ENCODE measurements at places on chromosomes 1 and 21. TPM values are rescaled to one million over a fixed set of nuclear protein-coding genes. Genes with fewer than 3 reads are reported as not detected.

The HAO2 gene
- not detected for total RNA-seq

GRCh38 chr1:100924212-100924611 is 28.3 kb downstream of the SLC30A7 start:
- H3K4me1 ChIP-seq = no peaks in the 10 kb centered on the region
- no peak for DNase-seq
- no peaks in the 10 kb centered on the region for H3K27me3 ChIP-seq

The TMEM269 gene
- 0.07 TPM for total RNA-seq

The BCL10 gene
- total RNA-seq = 8.3 TPM

- H3K27me3 ChIP-seq = no peaks in the 10 kb centered on the region
- DNase-seq = no peak
- H3K27ac ChIP-seq = no peak overlapping the region
- no peak overlapping the region for H3K4me3 ChIP-seq
- no peaks in the 10 kb centered on the region for H3K36me3 ChIP-seq
- H3K4me1 ChIP-seq = no peaks in the 10 kb centered on the region
These were observed 33.7 kb upstream of the IFI44L start for GRCh38 chr1:78586572-78586971.

- H3K4me3 ChIP-seq = no peak overlapping the region
- no peaks in the 10 kb centered on the region for H3K4me1 ChIP-seq
- no peak for DNase-seq
- no peaks in the 10 kb centered on the region for H3K36me3 ChIP-seq
- no peak overlapping the region for H3K27ac ChIP-seq
- no peaks in the 10 kb centered on the region for H3K27me3 ChIP-seq
These were observed 671.9 kb downstream of the ADGRL2 start for GRCh38 chr1:82472489-82473131.

The MYOC gene
- 6.5 TPM for total RNA-seq

DNA sequence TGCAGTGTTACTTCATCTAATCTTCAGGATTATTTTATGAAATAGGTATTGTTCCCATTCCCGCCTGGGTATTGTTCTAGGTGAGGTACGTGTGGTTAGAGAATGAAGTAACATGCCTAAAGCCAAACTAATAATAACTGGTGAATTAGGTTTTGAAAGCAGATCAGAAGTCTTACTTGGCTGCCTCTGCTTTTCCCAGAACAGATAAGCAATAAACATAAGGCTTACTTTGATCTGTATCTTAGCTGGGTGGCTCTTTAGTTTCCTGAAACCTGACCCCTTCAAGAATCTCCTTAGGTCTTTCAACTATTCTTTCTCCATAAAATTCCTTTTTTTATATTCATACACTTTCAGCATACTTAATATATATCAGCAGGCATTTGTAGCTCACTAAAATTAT is 65.3 kb downstream of the VAV3 start:
- no peak overlapping the region for H3K4me3 ChIP-seq
- H3K27me3 ChIP-seq = no peaks in the 10 kb centered on the region
- DNase-seq = no peak
- peaks cover 26% of the 10 kb centered on the region for H3K4me1 ChIP-seq
- H3K27ac ChIP-seq = no peak overlapping the region

The LEPROT gene
- 45.6 TPM for total RNA-seq

- H3K4me3 ChIP-seq = no peak overlapping the region
- H3K27ac ChIP-seq = no peak overlapping the region
- no peaks in the 10 kb centered on the region for H3K4me1 ChIP-seq
- DNase-seq = no peak
These were observed 5.0 kb downstream of the TMEM240 start for GRCh38 chr1:1535201-1536018.

All from heart right ventricle (tissue), 16 donors.